ENCODE measurements at places on chromosomes 12 and 14.

- no peak for DNase-seq
Observed at GRCh38 chr12:104746467-104747088, 211.5 kb downstream of the SLC41A2 start.

DNA sequence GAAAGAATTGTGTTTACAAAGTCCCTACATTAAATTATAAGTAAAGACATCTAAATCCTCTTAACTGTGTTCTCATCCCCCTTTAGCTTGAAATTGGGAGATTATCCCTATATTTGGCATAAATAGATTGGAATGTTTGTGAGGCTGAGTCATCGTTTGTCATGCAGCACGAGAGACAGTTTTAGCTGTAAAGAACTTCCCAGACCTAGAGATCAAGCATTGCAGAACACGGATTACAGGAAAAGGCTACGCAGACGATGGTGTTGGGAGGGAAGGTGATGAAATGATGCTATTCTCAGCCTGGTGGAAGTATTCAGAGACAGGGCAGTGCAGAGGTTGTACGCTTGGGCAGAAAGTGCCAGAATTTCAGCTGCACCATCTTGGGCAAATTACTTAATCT is 93.8 kb downstream of the PTPRB start:
- no peak for DNase-seq

- DNase-seq: no peak
Observed at GRCh38 chr12:58640314-58640713, 280.0 kb downstream of the LRIG3 start.

- DNase-seq: no peak
Observed at GRCh38 chr12:30047516-30048254, 263.9 kb upstream of the TMTC1 start.

- no peak for DNase-seq
Observed at GRCh38 chr14:74594029-74594428, 18.0 kb downstream of the LTBP2 start.

- no peak for DNase-seq
Observed at GRCh38 chr12:6646276-6647082, 753 bp downstream of the ACRBP start.

DNA sequence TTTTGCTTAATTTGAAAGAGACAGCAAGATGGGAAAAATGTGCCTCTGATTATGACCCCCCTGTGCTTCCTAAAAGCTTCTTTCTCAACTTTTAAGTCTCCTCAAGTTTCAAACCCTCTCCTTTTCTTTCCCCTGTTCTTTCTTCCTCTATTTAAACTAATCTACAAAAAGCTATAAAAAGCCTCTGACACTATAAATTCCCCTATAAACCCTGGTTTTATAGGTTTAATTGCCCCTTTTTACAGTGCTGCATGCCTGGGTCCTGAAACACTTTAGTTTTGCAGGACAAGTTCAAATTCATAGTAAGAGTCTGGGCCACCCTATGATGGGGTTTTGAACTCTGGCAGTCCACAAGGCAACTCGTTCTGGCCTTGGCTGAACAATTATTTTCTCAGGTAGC is 510.9 kb upstream of the TBX3 start:
- no peak for DNase-seq

DNA sequence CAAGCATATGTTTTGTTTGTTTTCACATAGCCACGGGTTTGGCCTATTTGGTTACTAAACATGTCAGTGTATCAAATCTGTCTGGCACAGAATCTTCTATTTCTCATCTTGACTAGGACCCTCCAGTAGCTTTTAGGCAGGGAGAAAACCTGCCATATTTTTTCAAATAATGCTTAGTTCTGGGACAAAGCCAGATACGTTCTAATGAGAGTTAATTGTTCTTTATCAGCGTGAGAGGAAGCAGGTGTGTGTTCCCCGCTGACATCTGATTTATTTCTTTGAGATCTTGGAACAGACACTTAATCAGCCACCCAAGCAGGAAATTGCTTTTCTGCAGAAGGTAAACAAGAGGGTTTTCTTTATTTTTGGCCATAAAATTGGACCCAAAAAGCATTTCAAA is 54.8 kb downstream of the GOLGA5 start:
- no peak for DNase-seq

DNA sequence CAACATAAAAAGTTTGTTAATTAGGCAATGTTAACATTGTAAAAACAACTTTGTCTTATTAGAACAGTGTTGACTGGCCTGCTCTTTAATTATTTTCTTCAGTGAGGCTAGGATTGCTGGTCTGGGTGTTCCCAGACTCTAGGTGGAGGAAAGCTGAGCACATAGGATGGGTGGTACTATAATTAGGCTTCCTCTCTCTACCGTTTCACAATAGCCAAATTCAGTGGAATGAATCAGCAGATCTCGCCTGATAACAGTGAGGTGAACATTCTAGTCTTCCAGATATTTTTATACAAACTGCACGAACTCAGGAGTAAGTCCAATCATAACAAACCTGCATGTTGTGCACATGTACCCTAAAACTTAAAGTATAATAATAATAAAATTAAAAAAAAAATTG is 11.9 kb downstream of the PTGDR start:
- DNase-seq: no peak
